ENCODE measurements at places on chromosomes 4 and X. TPM values are rescaled to one million over a fixed set of nuclear protein-coding genes. Genes with fewer than 3 reads are reported as not detected.

Gene SYTL5
- not detected for total RNA-seq

Gene MTTP
- total RNA-seq: 0.04 TPM

Gene ADAM29
- total RNA-seq: not detected

Gene P2RY8
- total RNA-seq: 130 TPM

Gene SERPINA7
- total RNA-seq: not detected

Gene SYP
- 1.2 TPM for total RNA-seq

Gene EDA2R
- total RNA-seq: not detected

Gene GPR101
- not detected for total RNA-seq

Gene TREX2
- total RNA-seq: 1.2 TPM

Gene SAGE1
- not detected for total RNA-seq

Gene MAGIX
- total RNA-seq: not detected

Gene STPG2
- not detected for total RNA-seq

Gene CLDN22
- total RNA-seq: not detected

Gene FGA
- not detected for total RNA-seq

Gene PAGE5
- total RNA-seq: not detected

Gene SLC26A1
- total RNA-seq: not detected

Gene ZNF330
- total RNA-seq: 60.3 TPM

Gene SPIN2A
- 0.97 TPM for total RNA-seq

Gene MAGEA9B
- 0.11 TPM for total RNA-seq

Gene NFXL1
- 30.7 TPM for total RNA-seq

Gene SERTM2
- not detected for total RNA-seq

Gene CXCL5
- total RNA-seq: not detected

Gene PPP2R2C
- not detected for total RNA-seq

Gene SASH3
- 63.0 TPM for total RNA-seq

Gene KIAA1210
- total RNA-seq: 0.87 TPM

Gene BMPR1B
- not detected for total RNA-seq

Gene ZAR1
- not detected for total RNA-seq

Gene MAGEB10
- not detected for total RNA-seq

Gene AFM
- not detected for total RNA-seq

Gene CFAP47
- total RNA-seq: 0.22 TPM

Gene ASMTL
- total RNA-seq: 18.4 TPM

Gene FGF13
- total RNA-seq: not detected

Gene CSAG2
- not detected for total RNA-seq

Gene AMOT
- total RNA-seq: not detected

Gene TSPAN5
- total RNA-seq: 0.15 TPM

Gene DNASE1L1
- total RNA-seq: 30.8 TPM

Gene P2RY4
- total RNA-seq: not detected
